ENCODE measurements at places on chromosomes 4 and X.
A peak's percentile ranks its signal among the peaks of the same experiment; 100 is the strongest.

DNA sequence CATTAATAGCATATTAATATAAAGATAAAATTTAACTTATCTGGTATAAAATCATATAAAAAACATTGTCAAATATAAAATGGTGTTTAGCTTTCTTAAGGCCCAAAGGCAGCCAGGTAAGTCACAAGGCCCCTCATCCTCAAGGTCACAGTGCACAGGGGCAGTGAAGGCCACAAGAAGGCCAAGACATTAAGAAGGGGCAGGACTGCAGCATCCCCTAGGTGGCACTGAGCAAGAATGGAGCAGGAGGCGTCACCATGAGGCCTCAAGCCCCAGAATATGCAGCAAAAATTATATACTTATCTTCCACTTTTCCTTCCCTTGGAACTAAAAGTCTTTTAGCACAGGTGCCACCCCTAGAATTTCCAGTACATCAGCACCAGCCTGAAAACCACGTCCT is 49.5 kb upstream of the MAGEA8 start:
- DNase-seq, result no peak

DNA sequence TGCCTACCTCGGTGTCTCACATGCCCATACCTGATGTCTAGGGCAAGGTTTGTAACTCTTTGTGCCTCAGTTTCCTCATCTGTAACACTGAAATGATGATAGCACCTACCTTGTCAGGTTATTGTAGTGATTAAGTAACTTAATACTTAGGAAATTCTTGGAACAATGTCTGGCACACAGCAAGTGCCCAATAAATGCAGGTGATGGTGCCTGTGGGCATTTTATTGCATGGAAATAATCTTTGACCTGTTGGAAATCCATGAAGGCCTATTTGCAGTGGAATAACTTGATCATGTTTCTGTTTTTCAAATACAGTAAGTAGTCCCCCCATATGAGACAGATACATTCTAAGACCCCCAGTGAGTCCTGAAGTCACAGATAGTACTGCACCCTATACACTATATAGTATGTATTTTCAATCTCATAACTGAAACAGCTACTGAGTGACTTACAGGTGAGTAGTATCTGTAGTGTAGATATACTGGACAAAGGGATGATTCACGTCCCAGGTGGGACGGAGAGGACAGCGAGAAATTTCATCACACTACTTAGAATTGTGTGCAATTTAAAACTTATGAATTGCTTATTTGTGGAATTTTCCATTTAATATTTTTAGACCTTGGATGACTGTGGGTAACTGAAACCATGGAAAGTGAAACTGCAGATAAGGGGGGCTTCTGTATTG is 42.1 kb downstream of the AFF1 start:
- no peak for DNase-seq

DNA sequence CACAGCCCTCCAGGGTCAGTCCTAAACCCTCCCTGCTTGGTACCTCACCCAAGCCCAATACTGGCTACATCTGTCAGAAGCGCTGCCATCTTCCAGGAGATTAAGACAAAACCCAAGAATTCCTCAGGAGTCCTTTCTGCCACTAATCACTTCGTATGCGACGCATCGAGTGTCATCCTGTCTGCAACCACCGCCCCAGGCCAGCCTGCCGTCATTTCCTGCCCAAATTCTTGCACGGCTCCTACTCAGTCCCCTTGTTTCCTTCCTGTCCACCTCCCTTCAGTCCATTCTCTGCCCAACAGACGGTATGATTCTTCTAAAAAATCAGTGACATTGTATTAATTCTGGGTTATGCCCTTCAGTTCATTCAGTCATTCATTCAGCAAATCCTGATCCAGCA is 113.6 kb downstream of the NFKB1 start:
- peak; percentile 60 for DNase-seq

DNA sequence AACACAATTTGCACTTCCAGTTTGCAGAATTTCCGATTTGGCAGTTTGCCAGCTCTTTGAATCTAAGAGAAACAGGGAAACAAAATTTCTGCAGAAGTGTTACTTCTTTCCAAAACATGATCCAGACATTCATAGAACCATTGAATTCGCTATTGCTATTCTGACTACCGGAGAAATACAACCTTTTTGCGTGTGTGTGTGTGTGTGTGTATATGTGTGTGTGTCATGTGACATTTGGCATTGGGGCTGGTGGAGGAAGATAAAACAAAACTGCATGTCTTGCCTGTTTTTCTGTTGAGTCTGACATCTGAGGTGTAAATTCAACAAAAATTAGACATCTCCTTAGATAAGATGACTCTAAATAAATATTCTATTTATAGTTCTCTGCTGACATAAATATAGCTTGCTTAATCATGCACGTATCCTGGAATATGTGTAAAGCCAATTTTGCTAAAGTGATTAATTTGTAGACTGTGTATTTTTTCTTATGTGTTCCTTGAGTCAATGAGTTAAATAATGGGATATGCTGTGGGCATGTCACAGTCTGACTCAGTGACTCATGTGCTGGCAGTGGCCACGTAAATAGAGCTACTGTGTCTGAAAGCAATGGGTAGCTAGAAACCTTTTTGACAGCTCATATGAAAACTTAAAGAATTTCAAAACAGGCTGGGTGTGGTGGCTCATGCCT is 98.9 kb downstream of the HPGD start:
- peak; percentile 63 for DNase-seq
